ENCODE measurements at places on chromosomes 6 and 20.

GRCh38 chr6:127148511-127148910 is 30.0 kb downstream of the RSPO3 start:
- no peak for DNase-seq

DNA sequence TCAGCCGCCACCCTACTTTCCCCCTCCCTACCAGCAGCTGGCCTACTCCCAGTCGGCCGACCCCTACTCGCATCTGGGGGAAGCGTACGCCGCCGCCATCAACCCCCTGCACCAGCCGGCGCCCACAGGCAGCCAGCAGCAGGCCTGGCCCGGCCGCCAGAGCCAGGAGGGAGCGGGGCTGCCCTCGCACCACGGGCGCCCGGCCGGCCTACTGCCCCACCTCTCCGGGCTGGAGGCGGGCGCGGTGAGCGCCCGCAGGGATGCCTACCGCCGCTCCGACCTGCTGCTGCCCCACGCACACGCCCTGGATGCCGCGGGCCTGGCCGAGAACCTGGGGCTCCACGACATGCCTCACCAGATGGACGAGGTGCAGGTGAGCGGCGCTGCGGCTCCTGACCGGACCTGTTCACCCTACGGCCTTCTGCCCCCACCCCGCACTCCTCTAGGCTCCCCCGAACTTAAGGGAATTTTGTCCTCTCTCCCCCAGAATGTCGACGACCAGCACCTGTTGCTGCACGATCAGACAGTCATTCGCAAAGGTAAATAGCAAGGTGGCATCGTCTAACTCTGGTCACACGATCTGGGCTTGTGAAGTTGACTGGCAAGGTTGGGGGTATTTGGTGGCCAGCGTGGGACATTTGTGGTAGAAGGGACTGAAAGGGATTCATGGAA is 2.3 kb downstream of the TFAP2C start:
- no peak for DNase-seq

DNA sequence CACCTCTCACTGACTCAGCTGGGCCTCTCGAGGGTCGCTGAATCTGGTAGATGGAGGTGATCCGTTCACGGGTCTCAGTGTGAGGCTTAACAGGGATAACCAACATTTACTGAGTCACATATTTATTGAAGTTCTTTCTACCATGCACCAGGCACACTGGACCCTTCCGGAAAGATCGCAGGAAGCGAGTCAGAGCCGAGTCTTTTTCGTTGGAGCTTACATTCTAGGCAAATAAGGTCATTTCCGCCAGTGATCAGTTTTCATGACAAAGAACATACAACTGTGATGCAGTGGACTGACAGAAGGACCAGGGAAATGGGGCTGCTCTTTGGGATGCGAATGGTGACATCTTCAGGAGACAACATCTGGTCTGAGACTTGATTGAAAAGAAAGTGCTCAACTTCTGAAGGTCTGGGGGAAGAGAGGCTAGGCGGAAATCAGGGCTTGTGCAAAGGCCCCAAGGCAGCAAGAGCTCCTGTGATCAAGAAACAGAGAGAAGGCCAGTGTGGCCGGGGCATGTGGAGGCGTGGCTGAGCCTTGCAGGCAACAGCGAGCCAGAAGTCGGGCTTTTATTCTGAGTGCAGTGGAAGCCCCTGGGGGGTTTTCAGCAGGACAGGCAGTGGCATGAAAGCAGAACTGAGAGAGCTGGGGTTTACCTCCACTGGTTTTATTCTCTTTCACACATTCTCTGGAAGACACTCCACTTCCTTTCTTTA is 56.7 kb downstream of the APCDD1L start:
- DNase-seq = no peak

DNA sequence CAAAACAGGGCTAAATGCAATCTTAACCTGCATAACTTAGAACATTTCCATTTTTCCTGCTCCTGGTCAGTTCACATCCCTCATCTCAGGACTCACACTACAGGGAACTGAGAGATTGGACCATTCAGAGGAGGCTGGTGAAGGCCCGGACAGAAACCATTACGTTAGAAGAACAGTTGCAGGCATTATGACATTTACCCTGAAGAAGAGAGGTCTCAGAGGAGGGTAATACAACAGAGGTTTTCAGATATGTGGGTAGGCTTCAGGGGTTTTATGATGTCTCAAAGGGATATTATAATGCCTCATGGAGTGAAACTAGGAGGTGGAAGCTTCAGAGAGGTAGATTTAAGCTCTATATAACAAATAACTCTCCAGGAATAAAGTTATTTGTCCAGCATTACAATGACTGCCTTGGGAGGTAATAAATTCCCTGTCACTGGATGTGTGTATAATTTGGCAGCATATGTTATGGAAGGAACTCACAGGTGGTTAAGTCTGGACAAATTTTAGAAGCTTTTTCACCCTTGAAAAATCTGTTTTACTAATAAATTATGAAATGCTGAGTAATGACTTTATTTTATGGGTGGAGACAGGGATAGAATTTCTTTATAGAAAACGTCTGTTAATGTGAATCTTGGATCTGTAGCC is 36.7 kb upstream of the RIPOR2 start:
- DNase-seq = no peak

- DNase-seq = peak; percentile 14
Measured at GRCh38 chr6:41634657-41635056, 3.6 kb upstream of the MDFI start.

DNA sequence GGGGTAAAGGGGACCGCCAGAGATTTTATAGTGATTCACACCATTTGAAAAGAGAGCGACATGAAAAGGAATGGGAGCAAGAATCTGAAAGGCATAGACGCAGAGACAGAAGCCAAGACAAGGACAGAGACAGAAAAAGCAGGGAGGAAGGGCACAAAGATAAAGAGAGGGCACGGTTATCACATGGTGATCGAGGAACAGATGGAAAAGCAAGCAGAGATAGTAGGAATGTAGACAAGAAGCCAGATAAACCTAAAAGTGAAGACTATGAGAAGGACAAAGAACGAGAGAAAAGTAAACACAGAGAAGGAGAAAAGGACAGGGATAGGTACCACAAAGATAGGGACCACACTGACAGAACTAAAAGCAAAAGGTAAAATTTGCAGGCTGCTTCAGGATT is 77.7 kb downstream of the PHF3 start:
- DNase-seq = no peak

- DNase-seq = no peak
Measured at GRCh38 chr6:34043359-34043758, 102.5 kb downstream of the GRM4 start.

DNA sequence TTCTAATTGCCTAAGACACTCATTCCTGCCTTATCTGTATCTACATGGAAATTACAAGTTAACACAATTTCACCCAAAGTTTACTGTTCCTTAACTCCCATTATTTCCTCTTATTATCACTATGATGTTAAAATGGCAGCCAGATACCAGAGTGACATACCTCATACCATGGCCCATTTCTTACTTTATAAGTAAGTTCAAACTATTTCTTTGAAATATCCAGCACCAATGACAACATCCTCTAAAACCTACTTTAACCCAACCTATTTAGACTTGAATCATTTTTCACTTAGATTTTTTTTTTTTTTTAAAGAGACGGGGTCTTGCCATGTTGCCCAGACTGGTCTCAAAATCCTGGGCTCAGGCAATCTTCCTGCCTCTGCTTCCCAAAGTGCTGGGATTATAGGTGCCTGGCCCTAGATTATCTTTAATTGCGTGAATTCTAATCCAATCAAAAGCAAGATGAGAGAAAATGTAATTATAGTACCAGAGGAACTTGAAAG is 10.0 kb downstream of the REV3L start:
- no peak for DNase-seq

DNA sequence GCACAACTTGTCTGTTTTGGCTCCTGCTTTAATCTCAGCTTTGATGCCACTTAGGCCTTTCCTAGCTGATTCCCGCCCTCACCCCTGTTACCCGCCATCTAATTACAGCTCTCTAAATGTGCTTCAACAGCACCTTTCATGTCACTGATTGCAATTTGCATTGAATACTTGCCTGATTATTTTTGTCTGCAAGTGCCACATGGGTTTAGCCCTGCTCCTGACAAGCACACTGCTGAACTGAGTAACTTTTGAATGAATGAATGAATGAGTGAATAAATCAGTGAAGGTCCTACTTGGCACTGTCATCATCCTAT is 591 bp upstream of the DCBLD1 start:
- DNase-seq = no peak

DNA sequence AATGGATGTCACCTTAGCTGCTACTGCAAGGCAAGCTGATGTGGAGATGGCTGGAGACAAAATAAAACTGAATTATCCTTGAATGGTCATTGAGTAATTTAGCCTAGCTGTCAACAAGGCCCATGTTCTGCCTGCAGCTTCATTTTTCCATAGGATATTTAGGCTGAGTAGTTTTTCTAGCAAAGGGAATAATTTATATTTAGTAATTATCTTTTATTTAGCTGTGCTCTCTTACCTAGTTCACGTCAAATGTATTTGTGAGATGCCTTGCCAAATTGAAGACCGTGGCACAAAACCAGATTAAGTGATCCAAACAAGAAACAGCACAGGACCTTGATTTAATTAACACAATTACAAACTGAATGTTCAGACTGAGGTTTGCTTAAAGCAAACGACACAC is 77.4 kb upstream of the CEP162 start:
- no peak for DNase-seq

GRCh38 chr20:11978496-11978895 is 60.8 kb downstream of the BTBD3 start:
- no peak for DNase-seq

DNA sequence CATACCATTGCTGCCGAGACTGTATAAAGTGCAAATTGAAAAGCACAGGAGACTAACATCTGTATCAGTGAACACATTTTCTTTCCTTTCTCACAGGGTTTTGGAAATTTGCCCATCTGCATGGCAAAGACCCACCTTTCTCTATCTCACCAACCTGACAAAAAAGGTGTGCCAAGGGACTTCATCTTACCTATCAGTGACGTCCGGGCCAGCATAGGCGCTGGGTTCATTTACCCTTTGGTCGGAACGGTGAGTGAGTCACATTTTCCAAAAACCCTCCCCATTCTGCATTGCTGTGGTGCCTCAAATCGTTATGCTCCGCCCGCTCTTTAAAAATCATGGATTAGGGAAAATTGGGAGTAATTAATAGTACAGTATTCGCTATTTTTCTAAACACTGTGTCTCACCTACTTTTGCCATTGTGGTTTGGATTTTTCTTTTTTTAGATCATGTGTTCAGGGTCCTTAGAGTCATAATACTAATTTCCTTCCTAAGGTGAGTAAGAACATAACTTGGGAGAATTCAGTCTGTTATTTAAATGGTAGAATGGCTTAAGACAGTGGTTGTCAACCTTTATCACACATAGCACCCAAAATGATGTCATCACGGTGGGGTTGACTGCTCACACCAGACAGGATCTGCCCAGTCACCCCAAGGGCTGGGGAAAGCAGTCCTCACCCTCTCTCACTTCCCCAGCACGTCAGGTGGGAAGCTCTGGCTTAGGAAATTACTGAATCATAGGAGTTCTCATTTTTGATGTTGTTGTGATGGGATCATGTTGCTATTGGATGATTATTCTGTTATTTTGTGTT is 171.6 kb downstream of the MTHFD1L start:
- DNase-seq = no peak

GRCh38 chr20:46755483-46756413 is 46.3 kb downstream of the SLC2A10 start:
- DNase-seq = no peak

- DNase-seq = peak; percentile 50
Measured at GRCh38 chr6:155314773-155315515, 660 bp upstream of the TFB1M start.

DNA sequence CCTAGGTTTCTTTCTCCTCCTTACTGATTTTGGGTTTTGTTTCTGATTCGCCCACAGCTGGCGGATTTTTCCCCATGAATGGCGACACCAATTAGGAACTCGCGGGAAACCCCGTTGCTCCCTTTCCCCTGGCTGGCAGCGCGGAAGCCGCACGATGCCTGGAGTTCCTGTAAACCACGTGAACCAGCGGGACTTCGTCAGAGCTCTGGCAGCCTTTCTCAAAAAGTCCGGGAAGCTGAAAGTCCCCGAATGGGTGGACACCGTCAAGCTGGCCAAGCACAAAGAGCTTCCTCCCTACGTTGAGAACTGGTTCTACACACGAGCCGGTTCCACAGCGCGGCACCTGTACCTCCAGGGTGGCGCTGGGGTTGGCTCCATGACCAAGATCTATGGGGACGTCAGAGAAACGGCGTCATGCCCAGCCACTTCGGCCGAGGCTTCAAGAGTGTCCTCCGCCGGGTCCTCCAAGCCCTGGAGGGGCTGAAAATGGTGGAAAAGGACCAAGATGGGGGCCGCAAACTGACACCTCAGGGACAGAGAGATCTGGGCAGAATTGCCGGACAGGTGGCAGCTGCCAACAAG is 3.2 kb upstream of the SEC23B start:
- no peak for DNase-seq

- DNase-seq = no peak
Measured at GRCh38 chr20:1631309-1632151, 11.7 kb upstream of the SIRPB1 start.

GRCh38 chr20:34072076-34072475 is 40.0 kb downstream of the EIF2S2 start:
- no peak for DNase-seq

DNA sequence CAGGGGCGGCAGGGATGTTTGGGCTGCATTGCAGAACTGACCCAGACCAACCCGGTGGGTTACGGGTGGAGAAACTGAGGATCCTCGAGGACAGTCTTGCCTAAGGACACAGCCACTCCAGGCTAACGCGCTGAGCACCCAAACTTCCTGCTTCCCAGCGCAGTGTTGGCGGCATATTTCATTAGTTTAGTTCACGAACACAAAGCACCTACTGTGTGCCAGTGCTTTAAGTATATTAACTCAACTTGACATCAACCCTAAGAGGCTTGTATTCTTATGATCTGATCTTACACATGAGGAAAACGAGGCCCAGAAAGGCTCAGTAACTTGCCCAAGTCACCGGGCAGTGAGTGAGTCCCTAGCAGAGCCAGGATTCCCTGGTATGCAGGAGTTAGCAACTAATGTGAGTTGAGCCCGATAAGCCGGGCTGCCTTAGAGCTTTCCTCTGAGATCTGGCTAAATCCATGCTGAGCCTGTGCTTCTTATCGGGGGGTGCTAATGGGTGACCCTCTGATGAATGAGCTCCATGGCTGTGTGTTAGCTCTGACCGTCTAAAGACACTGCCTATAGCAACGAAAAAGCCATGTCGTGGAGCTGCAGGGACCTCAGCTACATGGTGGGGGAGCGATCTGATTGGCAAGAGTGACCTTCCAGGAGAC is 92.7 kb downstream of the CD40 start:
- DNase-seq = no peak

- no peak for DNase-seq
Measured at GRCh38 chr6:48036316-48036715, 74.7 kb downstream of the PTCHD4 start.

GRCh38 chr20:942611-943010 is 26.5 kb upstream of the ANGPT4 start:
- DNase-seq = no peak

Data from COR-L47 (cell line).